HuH-7 (cell line): ENCODE measurements at places on chromosomes 2 and 18.

GRCh38 chr2:238476258-238476657 lies 49.5 kb downstream of the ASB1 start:
- no peak for DNase-seq

DNA sequence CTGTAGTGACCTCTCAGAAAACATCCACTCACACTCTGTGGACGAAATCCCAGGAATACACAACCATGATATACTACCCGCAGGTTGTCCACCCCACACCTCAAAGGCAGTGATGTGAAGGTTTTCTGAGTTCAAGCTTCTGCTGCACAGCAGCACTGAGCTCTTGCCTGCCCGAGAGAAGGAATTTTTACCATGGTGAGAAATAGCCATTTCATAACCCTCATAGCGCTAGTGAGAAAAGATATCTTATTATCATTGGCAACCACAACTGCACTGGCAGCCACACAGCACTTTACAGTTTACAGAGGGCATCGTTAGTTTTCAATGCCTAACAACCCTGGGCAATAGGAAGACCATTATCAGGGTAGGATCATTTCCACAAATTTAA lies 36.9 kb downstream of the NAPG start:
- no peak for DNase-seq

DNA sequence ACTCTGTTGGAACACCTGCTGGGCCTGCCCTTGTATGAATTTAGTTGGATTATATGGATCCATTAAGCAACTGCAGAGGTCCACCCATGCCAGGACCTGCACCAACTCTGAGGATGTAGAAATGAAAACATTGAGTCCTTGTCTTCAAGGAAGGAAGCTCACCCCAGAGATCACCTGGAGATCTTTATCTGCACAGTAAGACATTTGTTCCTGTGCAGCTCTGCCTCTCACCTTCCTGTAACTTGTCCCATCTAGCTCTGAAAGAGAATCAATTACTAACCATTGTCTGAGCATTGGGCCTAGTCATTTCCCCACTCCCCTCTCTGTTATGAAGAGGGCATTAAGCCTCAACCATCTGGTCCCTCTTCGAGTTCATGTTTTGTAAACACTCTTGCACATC lies 105.2 kb upstream of the YWHAQ start:
- no peak for DNase-seq

- no peak for DNase-seq
Measured at GRCh38 chr2:39524756-39525635, 87.9 kb upstream of the MAP4K3 start.

GRCh38 chr2:109549016-109549590 lies 64.7 kb downstream of the SEPTIN10 start:
- no peak for DNase-seq

- DNase-seq = no peak
Measured at GRCh38 chr2:149161481-149162225, 123.2 kb downstream of the LYPD6B start.

DNA sequence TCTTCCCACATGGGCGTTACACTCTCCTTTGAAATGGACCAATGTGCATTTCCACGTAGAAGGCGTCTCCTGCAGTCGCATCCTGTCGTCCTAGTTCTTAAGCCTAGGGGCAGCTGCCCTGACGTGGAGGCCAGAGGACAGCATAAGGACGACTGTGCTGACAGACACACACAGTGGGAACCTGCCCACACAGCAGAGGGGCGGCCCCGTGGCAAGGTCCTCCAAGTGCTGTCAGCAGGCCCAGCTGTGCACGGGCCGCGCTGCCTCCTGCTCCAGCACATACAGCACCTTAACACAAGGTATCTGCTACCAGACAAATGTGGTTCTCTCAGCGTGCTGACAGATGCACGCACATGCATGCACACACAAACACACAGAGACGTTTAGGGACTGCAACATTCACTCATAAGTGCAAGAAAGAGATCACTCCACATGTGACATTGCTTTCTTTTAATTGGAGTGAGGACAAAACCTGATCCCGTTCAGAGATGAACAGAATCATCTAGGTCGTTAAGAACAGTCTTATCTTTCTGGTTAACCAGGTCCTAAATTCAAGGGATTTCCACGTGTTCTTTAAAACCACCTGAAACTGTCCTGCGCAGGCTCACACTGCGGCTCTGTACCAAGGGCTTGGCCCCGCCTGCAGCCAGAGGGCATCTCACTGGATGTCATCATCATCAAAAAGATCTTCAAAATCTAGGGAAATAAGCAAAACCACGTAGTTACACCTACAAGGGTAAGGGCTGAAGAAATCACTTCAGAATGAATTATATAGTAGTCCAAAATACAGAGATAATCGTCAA lies 5.5 kb downstream of the COPS9 start:
- DNase-seq = no peak

GRCh38 chr2:74092275-74092674 lies 55.4 kb downstream of the BOLA3 start:
- no peak for DNase-seq

- DNase-seq = no peak
Measured at GRCh38 chr2:176774766-176775451, 437.7 kb upstream of the HNRNPA3 start.

DNA sequence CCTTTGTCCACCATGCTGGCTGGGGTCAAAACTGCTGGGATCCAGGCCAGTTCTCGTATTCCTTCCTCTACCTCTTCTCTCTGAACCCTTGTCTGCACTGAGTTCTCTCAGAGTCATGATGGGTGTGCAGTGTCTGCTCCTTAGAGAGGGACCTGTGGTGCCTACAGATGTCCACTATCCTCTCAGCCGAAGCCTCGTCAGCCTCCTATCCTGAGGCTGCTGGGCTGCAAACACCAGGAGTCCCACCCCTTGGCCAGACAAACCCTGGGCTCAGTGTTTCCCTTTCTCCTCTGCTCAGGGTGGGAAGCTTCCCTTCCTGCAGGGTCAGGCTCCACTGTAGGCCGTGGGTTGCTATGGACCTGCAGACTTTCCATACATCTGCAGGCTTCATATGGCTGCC lies 2.3 kb downstream of the INPP5D start:
- DNase-seq = no peak

DNA sequence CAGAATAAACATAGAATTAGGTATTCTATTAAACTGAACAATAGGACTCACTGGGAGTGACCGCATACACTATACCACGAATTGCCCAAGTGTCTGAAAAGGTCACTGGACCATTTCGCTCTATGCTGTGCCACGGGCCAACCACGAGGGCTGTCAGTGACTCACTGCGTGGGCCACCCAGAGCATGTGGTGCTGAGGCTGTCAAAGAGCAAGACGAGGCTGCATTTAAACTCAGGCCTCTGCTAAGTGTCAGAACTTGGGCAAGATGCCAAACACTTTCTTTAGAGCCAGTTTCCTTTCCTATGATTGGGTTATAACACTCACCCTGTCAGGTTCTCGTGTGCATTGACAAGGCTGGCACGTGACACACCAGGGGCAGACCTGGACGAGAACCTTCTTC lies 97.5 kb downstream of the SH3YL1 start:
- DNase-seq = no peak

DNA sequence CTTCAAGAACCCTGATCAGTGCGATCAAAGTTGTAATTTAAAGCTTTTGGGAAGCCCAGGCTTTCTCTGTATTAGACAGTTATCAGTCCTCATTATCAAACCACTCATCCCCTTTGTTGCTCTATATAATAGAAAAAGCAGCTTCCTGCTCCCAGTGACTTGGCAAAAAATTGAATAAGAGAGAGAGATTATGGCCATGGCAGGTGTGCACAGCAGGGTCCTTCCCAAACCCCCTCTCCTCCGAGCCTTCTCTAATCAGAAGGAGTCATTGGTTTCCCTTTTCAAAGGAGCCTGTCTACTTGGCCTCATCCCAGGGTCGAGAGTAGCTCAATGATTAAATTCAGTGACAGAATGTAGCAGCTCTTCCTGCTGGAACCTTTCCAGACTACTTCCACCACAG lies 81.5 kb downstream of the SEMA4F start:
- DNase-seq = no peak

DNA sequence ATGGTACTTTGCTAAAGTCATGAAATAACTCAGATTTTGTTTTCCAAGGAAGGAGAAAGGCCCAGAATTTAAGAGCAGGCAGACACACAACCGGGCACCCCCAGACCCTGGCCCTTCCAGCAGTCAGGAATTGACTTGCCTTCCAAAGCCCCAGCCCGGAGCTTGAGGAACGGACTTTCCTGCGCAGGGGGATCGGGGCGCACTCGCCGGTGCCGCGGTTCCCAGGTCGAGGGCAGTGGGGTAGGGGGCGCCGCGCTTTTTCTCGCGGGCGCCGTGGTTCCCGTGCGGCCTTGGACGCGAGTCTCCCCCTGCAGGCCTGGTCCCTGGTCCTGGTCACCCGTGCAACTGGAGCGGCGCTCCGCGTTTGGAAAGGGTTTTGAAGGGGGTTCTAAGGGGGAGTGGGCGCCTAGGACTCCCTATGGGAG lies 1.2 kb downstream of the ZNF236 start:
- no peak for DNase-seq

DNA sequence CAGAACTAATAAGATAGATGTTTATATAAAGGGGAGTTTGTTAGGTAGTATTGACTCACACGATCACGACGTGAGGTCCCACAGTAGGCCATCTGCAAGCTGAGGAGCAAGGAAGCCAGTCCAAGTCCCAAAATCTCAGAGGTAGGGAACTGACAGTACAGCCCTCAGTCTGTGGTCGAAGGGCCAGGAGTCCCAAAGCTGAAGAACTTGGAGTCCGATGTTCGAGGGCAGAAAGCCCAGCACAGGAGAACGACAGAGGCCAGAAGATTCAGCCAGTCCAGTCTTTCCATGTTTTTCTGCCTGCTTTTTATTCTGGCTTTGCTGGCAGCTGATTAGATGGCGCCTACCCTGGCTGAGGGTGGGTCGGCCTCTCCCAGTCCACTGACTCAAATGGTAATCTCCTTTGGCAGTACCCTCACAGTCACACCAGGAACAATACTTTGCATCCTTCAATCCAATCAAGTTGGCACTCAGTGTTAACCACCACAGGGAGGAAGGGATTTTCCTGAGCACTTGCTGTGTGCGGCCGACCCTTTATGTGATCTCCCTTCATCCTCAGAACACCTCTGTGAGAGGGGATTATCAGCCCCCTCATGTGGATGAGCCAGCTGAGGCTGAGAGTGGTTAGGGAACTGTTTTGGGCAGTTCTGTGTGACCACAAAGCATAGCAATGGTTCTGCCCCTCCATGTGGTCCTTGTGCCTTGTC lies 78.3 kb downstream of the RNF144A start:
- no peak for DNase-seq
